Cortex of kidney (tissue), 1 donor: ENCODE measurements at places on chromosomes 2 and 18.

DNA sequence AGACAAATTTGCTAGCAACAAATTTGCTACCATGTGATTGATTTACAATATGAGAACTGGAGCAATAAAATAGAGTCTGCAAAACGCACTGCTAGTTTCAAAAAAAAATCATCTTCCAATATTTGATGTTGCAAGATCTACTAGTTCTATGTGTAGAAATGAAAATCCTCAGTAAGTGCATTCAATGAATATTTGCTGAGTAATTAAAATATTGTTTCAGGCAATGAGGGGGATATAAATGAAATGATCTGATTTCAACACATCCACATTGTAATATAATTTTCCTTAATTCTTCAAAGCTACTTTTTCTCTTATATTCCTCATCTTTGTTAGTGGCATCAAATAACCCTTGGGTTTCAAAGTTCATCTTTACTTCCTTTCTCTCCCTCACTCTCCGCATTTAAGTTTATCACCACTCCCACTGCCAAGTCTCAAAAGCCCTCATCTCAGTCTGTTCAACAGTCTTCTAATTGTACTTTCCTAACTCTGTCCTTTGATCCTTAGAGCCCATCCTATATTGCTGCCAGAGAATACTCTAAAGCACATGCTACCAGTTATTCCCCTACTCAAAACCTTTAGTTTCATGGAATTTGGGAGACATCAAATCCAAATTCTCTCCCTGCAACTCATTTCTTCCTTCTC is 6.2 kb downstream of the OSGEPL1 start:
- no peak for DNase-seq

DNA sequence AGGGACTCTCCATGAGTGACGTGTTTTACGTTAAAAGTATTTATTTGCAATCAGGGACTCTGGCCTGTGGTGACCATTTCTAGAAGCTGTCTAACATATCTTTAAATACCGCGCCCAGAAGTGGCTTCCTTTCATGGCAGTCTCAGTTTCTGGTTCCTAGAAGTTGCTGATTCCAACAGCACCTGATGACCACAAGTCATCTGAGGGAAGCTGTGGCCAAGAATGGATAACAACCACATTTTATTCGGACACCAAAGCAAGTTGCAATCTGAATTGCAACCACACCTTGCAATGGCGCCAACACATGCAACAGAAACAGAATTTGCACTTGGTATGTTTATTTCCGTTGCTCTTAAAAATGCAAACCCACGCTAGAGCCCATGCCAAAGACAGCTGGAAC is 33.1 kb downstream of the MEX3C start:
- no peak for DNase-seq

DNA sequence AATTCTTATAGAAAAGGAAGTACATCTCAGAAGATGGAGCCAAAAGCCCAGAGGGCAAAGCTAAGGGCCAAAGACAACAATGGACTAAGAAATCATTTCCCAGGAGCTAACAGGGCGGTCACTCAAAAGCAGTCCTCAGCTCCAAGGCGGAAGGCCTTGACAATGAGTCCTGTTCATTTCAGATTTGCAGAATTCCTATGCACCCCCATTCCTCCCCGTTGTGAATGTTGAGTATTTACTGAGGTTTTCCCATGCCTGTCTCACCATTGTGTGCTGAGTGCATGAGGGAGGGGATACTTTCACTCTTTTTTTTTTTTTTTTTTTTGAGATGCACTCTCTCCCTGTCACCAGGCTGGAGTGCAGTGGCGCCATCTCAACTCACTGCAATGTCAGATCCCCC is 18.8 kb upstream of the DTNB start:
- DNase-seq = no peak

DNA sequence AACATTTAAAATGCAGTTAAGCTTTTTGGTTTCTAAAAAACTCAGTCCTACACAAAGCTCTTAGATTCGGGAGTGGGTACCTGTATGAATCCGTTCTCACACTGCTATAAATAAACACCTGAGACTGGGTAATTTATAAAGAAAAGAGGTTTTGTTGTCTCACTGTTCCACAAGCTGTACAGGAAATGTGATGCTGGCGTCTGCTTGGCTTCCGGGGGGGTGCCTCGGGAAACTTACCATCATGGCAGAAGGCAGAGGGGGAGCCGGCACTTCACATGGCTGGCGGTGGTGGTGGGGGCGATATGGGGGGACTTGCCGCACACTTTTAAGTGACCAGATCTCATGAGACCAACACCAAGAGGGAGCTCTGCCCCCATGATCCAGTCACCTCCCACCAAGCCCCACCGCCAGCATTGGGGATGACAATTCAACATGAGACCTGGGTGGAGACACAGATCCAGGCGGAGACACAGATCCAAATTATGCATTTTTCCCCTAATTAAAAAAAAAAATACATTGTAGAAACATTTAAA is 222.5 kb downstream of the GBX2 start:
- no peak for DNase-seq

- DNase-seq = no peak
These were observed 16.2 kb downstream of the EPB41L3 start for GRCh38 chr18:5527603-5528002.

DNA sequence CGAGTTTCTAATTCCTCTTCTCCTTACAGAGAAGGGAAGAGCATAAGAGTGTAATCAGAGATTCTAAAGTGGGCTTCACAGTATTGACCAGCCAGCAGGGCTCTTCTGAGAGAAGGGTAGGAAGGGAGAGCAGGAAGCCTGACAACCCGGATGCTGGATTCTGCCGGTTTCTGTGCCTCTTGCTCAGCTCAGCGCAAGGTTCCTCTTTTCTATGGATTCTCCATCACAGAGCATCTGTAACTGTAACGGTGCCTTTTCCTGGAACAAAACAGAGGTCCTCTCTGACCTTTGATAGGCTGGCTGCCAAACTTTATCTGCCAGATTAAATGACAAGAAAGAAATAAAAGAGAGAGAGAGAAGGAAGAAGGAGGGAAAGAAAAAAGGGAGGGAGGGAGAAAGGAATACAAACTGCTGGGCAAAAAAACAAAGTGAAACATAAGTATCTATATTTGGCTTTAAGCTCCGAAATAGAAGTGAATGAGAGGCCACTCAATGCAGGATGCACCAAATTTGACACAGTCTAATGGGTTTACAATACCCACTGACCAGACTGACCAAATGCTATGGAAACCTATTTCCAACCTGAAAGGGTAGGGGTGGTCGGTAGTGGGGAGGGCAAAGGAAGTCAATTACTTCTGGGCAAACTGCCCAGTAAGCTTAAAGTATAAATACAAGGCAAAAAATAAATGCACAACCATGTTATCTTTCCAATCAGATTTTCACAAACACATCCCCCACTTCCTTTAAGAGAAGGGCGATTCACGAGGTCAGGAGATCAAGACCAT is 59.2 kb downstream of the PIEZO2 start:
- no peak for DNase-seq

DNA sequence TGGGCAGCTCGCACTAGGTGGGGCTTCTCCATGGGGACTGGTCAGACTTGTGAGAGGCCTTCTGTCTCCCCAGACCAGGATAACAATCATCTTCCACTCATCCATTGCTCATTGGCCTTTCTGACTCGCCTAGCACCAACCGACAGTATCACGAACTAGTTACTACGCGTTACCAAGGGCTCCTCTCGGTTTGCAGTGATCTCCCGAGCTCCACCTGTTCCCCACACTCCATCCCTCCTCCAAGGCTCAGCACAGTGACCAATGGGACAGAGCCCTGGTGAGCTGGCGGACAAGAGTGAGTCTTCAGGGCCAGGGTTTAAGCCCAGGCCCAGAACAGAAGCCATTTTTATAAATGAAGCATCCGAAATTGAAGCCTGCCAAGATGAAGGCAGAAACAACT is 42.8 kb upstream of the SMAD7 start:
- DNase-seq = no peak

- no peak for DNase-seq
These were observed 200.7 kb upstream of the TNP1 start for GRCh38 chr2:217060516-217060915.

DNA sequence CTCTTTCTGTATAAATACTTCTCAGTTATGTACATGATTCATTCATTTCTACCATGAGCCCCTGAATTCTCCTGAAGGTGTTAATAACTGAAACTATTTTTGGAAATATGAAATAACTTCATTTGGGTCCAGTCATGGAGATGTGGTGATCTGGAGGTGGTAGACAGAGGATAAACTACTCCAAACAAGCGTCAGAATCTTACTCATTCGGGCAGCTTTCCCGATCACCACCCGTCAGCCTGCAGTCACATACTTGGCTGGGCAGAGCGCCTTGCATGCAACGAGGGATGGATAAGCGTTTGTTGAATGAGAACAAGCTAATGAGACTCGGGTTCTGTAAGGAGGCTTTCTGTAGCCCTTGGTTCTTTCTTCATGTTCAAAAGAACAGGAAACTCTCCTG is 222.7 kb downstream of the CD226 start:
- DNase-seq = no peak

DNA sequence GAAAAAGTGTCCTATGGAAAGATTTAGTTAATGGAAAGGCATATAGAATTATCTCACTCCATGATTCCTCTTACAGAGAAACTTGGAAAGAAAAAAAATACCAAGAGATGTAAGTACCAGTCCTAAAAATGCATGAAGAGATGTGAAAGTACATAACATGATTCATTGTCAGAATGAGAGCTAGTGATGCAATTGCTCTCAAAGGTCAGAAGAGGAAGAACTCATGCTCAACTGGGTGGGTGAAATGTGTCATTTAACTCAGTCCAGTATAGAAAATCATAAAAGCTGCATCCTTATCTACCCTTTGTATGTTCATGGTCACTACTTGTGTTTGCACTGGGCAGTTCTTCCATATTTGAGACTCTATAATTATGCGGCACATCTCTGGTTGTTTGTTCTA is 300.0 kb upstream of the PIK3C3 start:
- no peak for DNase-seq

DNA sequence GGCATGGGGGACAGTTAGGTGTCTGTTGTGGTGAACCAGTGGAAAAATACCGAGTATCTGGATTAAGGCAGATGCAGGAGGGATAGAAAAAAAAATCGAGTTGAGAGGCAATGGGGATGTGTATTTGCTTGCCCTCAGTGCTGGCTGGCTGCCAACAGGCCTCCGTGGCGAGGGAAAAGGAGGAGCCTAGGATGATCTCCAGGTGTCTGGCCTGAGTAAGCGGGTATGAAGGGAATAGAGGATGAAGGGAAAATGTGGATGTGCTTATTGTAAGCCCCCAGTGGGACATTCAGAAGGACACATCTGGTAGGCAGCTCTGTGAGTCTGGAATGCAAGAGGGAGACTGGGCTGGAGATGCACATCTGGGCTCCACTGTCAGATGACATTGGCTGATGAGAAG is 22.8 kb downstream of the KCNS3 start:
- DNase-seq = no peak

DNA sequence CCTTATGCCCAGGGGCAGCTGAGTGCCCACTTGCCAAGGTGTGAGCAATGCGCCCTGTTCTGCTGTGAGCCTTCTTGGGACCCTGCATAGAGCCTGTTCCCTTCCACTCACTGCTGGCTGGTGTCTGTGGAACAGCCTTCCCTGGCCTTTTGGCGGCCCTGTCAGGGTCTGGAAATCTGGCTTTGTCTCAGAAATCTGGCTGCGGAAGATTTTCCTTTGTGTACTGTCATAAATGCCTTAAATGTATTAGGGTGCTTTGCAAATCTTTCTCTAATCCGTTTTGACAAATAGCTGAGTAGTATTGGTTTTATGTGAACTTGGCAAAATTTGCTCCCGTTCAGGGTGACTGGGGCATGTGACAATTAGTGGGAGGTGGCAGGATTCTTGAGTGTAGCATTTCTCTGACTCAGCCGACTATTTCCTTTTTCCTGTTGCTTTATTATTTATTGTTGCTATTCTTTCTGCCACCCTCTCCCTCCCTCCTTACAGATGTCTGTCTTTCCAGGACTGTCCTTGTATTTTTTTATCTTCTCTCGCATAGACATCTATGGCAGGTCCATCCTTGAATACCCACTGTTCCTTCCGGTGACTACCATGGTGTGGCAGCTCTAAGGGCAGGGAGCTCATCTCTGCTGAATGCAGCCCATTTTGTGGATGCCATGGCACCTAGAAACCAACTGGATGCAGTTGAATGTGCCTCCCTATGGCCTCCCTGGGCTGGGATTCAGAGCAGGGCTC is 41.8 kb downstream of the LDLRAD4 start:
- no peak for DNase-seq

DNA sequence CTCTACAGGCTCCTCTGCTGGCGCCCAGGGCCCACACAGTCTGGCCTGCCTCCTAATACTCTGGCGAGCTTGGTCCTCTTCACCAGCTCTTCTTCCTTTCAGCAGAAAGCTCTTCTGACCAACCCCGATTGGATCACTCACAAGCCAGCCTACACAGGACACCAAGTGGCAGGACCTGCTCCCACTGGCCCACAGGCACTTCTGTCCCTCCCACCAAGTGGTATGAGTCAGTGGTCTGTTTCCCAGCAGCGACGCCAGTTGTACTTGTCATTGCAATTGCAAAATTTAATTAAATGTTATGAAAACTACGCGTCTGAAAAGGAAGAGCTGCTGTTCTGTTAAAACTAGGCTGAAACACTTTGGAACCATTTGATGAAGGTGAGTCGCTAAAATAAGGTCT is 46.7 kb downstream of the NDUFA10 start:
- DNase-seq = no peak

GRCh38 chr2:188979187-188980114 is 5.3 kb downstream of the COL3A1 start:
- DNase-seq = no peak

- no peak for DNase-seq
These were observed 287.6 kb downstream of the CAMKMT start for GRCh38 chr2:44649381-44649780.

- DNase-seq = no peak
These were observed 549.0 kb downstream of the ZNF804A start for GRCh38 chr2:185147361-185147760.

- DNase-seq = no peak
These were observed 146.4 kb downstream of the FTCDNL1 start for GRCh38 chr2:199704358-199705238.

DNA sequence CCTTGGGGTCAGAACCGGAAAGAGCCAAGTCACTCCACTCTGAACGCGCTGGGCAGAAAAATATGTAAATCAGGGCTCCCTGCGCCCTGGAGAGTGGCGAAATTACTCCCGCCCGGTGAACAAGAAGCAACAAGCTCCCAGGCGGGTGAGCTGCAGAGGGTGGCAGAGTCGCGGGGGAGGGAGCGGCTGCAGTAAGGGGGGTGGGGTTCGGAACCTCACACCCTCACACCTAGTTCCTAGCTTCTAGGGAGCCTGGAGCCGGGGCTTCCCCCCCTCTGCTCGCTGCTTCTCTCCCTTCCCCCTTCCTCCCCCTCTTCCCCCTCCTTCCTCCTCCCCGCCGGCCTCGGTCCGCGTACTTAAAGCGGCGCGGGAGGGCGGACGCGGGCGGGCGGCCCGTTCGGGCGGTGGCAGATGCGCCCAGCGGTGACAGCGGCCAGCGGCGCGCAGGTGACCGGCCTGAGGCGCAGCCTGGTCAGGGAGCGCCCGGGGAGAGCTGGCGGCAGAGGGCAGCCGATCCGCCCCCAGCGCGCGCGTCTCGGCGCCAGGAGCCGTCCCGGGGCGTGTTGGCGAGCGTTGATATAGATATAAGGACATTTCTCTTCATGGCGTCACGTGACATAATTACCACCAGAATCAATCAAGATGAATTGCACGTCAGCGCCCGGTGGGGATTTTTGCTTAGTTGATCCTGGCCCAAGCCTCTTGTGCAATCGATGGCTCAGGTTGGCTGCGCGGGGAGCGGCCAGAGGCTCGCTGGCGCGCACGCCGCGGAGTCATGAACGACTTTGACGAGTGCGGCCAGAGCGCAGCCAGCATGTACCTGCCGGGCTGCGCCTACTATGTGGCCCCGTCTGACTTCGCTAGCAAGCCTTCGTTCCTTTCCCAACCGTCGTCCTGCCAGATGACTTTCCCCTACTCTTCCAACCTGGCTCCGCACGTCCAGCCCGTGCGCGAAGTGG is at the start of gene HOXD11:
TSS of gene HOXD11 (plus strand) at position 700 of the 959 bp plus-strand sequence. CDS start at position 776, 76 bp downstream.
- DNase-seq = no peak

GRCh38 chr2:110197452-110197851 is 7.4 kb downstream of the NPHP1 start:
- DNase-seq = no peak
